DMS79 (cell line): ENCODE measurements at places on chromosomes 12 and 14.

DNA sequence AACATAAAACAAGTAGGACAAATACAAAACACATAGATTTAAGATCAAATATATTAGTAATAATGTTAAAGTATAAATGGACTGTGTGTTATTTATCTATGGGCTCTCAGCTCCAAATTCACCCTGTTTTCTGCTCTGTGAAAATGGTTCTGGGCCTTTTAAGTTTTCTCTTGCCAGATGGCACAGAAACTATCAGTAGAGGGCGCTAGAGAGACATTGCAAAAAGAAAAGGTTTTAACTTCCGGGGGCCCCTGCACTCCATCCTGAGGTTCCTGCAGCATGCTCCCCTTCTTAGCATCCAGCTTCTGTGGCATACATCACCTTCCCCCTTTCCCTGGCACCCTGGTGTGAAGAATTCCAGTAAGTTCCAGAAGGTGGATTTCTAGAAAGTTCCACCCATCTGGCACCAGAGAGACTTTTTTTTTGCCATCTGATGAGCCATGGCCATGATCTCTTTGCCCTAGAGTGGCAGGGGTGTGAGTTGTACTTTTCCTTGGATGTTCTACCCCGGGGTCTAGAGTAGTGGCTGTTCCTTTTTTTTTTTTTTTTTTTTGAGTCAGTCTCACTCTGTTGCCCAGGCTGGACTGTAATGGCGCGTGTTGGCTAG, 29.3 kb downstream of the ZCRB1 start:
- no peak for DNase-seq

GRCh38 chr14:30960216-30960615, 65.2 kb upstream of the AP4S1 start:
- DNase-seq: no peak

DNA sequence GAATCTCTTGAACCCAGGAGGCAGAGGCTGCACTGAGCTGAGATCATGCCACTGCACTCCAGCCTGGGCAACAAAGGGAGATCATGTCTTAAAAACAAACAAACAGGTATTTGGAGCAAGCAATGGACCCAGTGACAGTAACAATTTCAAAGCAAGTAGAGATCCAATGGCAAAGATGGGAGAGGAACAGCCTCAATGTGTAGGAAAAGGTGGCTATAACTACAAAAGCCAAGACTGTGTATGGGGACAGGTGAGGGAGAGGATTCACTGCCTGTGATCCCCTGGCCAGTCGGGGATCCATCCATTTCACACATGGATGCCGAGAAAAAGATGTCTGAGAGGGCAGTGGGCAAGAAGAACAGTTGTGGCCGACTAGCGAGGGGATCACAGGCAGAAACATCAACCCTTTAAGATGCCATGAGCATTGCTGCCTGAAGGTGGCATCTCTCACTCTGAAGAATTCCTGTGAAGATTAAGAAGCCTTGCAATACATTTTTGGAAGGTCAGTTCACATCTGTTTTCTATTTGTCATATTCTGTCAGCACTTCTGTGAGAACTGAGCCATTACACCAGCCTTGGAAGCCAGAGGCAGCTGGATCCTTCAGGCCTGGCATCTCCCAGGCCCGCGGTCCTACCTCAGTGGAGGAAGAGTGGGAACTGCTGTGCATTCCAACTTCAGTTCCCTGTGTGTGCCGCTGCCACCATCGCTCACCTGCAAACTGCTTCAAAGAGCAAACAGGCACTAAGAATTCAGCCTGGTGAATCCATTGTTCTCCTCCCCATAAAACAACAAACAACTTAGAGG, 54.5 kb upstream of the FRS2 start:
- peak; percentile 2 for DNase-seq

- no peak for DNase-seq
Measured at GRCh38 chr12:109816870-109817269, 16.3 kb downstream of the TRPV4 start.

GRCh38 chr12:106063826-106064720, 74.7 kb downstream of the NUAK1 start:
- no peak for DNase-seq

DNA sequence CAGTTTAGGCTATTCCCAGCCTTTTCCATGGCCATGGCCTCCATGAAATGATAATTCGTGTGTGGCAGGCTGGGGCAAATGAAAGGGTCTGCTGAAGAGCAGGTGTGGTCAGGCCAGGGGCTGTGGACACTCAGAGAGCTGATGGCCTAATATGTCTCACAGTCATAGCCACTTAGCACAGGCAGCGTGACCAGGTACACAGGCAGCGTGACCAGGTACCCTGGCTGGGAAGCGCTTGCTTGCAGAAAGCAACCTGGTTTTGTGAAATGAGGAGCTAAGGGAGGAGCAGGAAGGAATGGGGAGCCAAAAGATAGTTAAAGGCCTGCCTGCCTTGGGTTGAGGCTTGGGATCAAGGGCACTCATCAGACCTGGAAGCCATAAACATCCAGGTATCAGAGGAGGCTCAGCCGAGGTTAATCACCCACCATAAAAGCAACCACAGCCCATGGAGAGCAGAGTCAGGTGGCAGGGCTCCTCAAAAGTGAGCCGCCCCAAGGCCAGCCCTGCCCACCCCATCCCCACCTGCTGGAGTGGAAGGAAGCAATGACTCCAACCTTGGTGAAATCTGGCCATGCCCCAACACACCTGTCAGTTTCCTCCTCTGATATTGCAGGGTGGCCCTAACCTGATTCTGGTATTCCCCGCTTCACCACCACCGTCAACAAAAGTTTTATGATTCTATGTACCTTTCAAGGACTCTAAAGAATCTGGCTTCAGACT, 8.0 kb upstream of the KRT8 start:
- peak; percentile 42 for DNase-seq

GRCh38 chr14:28754209-28754985, 12.2 kb upstream of the FOXG1 start:
- DNase-seq: no peak

DNA sequence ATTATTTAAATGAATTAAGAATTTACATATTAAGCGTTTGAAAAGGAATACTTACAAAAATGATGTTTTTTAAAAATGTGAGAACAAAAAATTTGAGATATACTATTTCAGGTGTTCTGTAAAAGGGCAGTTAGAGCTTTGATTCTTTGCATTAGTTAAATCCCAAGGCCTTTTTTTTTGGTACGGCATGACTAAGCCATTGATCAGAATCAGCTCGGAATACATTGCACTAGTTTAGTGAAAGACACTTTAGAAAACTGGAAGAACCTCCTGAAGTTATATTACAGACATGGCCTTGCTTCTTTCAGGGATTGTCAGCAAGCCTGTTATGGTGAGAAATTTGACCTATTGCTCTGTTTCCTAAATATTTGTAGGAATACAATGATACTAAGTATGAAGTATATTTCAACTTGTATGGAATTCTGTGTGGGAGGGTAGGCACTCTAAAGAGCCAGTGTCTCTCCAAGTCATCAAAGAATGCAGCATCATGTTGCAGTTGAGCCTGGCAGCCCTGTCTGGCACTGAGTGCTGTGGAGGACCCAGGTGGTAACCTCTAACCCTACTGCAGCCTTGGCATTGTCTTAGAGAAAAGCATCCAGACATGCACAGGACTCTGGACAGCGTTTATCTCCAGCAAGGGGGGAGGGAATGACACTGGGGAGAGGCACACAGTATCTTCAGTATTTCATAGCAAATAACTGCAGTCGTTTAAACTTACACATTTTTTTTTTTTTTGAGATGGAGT, 1.5 kb downstream of the KLC1 start:
- DNase-seq: no peak

DNA sequence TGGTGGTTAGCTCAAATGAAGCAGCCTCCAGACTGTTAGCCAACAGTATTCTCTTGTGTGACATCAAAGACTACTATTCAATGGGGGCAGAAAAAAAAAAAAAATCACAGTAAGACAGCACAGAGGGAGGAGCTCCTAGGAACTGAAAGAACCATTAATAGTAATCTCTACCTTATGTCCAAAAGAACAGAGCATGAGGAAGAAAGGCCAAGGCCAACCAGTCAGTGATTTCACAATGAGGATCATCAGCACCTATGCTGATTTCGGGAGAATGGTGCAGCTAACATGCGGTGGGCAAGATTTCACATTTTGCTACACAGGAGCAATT, 66.3 kb upstream of the SOX5 start:
- DNase-seq: no peak

GRCh38 chr14:77264466-77265186, 6.4 kb downstream of the NGB start:
- no peak for DNase-seq

DNA sequence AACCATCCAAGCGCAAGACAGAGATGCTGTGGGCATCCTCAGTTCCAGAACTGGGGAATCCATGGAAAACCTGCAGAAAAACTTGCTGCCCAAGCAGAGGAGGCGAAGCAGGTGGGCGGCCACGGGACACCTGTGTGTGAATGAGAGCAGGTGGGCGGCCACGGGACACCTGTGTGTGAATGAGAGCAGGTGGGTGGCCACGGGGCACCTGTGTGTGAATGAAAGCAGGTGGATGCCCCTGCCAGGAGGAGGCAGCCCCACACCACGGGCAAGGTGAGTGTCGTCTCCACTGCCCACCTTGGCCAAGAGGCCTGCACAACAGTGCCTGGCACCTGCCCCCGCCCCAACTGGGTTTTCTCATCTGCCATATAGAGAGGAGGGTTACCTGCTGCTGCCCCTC, 59.2 kb downstream of the GSC start:
- DNase-seq: no peak

GRCh38 chr12:64909124-64909523, 84.7 kb downstream of the TBC1D30 start:
- DNase-seq: no peak

DNA sequence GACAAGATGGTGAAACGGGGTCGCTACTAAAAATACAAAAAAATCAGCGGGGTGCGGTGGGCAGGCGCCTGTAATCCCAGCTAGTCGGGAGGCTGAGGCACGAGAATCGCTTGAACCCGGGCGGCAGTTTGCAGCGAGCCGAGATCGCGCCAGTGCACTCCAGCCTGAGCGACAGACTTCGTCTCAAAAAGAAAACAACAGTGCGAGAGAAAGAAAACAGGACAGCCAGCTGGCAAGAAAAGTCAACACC, 633 bp upstream of the RNU4-2 start:
- no peak for DNase-seq

DNA sequence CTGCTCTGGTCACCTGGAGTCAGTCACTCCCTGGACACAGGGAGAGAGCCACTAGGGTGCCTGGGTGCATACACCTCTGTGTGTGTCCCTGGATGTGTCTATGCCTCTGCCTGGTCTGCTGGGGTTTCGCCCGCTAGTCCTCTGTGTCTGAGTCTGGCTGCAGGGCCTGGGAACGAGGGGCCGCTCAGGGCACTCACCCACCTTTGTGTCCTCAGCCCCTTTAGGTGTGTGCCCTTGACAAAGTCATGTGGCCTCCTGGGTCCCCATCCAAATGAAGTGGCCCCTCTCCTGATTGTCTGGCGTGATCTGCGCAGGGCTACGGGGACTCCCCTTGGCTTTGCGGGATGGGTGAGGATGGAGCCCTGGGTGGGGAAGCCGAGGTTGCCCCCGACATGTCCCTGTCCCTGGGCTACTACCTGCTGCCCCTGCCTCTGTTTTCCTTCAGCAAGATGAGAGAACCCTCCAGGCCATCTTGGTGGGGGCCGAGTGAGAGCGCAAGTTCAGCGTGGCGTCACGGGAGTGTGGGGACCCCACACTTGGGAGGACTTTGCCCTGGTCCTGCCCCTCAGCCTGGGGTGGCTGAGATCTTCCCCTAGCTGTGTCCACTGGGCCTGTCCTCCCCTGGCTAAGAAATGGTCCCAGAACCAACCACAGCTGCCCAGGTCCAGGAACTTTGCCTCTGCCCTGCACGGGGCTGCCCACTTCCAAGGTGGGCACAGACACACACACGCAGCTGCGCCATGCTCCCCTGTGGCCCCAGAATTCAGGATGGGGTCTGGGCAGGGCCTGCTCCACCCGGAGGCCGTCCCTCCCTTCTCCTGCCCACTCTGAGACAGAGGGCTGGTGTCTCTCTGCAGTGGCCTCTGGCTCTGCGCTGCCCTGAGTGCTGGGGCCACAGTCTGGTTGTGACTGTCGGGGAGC, 2.7 kb upstream of the AHNAK2 start:
- no peak for DNase-seq

DNA sequence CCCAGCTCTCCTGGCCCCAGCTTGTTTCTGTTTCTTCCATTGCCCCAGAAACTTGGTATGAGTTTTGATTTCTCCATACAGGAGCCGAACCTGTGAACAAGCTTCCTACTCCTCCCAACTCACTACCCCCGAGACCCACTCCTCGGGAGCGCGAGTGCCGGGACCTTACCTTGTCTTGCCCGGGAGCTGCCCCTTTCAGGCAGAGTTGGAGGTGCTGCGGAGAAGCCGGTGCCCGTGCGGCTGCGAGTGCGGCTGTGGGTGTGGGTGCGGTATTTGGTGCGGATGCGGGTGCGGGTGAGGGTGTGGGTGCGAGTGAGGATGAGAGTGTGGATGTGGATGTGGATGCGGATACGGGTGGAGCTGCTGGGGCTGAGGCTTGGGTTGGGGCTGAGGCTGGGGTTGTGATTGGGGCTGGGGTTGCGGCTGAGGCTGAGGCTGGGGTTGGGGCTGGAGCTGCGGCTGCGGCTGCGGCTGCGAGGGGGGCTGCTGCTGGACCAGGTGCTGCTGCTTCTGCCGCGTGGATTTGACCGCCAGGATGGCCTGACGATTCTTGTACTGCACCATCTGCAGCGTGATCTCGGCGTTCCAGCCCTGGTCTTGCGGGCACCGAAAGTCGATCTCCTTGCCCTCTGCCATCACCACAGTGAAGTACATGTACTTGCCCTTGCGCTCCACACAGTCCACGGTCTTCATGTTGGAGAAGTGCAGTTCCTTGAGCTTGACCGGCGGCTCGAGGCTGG, 1.1 kb downstream of the PHLDA1 start:
- no peak for DNase-seq

GRCh38 chr12:67331123-67331522, 62.0 kb downstream of the CAND1 start:
- no peak for DNase-seq

DNA sequence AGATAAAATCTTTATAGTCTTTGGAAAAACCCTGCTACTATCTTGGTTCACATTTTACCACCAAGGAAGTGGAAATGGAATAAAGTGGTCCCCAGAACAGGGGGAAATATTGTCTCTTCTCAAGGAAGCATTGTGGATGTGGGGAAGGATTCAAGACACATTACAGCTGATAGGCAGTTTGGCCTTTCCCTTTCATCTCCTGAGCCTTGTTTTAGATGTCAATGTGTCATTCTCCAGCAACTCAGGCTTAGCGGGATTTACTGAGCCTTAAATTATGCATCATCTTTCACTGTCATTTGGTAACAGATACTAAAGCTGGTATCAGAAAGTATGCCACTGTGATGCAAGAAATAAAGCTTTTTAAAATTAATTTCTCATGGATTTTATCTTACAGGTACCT, 136.2 kb downstream of the STXBP6 start:
- DNase-seq: no peak

GRCh38 chr14:84095681-84096080, 1434.3 kb upstream of the FLRT2 start:
- DNase-seq: no peak
